Left lobe of liver (tissue), 2 donors: ENCODE measurements at places on chromosomes 1 and 21. TPM values are rescaled to one million over a fixed set of nuclear protein-coding genes. Genes with fewer than 3 reads are reported as not detected.

GRCh38 chr1:4797016-4797410, 142.6 kb downstream of the AJAP1 start:
- peak; percentile 15 for DNase-seq

DNA sequence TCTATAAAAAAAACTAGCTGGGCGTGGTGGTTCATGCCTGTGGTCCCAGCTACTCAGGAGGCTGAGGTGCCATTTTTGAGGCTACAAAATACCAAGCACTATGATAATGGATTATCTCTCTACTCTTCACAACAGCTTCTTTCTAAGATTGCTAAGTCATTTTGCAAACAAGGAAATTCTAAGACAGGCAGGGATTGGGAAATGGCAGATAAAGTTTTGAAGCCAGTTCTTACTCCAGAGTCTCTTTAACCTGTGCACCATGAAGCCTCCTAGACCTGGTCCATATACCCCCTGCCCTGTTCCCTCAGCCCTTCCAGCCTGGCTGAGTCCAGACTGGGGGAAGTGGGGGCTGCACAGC, 39.5 kb upstream of the DMBX1 start:
- no peak for DNase-seq

TARBP1 gene
- 7.8 TPM for total RNA-seq

KLHL20 gene
- 13.2 TPM for total RNA-seq

SEC16B gene
- total RNA-seq: 60.3 TPM

DNA sequence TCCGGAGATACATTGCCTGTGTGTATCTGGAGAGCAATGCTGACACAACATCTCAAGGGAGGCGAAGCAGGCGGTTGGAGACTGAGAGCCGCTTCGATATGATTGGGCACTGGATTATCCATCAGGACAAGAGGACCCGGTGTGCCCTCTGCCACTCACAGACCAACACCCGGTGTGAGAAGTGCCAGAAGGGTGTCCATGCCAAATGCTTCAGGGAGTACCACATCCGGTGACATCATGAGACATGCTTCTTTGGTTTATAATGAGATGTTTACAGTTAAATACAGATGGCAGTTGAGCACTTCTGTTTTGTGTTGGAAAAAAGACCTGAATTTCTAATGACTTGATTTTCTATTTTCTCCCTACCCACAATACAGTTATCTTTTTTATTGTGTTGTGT, 12.1 kb downstream of the PGBD2 start:
- DNase-seq: no peak

DNA sequence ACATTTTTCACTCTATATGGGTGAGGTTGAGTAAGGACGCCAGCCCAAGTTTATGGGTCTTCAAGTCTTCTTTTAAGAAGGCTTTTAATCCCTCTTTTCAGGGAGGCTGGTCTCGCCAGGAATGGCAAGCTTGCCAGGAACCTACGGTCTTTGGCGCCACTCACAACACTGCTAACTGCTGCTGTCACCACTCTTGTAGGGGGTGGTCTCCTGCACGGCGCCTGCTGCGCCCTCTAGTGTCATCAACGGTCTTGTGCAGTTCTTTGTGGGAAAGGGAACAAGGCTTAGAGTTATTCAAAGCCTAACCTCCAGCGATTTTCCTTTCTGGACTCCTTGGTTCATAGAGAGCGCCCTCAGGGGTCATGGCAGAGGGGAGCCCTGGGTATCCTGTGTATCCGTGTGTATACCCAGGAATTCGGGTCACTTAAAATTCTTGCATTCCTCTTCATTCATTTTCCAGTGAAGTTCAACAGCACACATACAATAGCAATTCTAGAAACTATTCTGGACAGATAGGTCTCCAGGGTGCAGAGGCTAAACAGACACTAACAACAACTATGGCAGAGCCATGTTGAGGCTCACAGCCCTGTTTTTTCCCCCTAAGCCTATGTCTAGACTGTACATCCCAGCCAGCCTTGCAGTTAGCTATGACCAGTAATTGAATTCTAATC, 392.8 kb upstream of the CAMK1G start:
- peak; percentile 58 for DNase-seq

DNA sequence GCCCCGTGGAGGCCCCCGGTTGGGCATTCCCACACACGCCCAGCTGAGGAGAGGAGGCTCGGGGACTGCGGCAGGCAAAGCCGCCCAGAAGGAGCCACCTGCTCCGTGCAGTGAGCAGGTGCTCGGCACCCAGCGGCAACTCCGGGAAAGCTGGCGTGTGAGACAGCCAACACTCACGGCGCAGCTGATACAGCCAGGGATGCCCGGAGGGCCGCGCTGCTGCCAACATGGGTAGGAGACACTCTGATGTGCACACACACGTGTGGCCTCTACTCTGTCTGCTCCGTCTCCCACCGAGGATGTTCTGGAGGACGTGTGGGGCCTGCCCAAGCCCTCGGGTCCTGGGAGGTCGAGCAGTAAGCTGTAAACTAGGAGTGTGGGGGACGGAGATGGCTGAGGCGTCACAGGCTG, 12.9 kb downstream of the MORN1 start:
- DNase-seq: no peak

GRCh38 chr1:82160036-82160435, 359.3 kb downstream of the ADGRL2 start:
- no peak for DNase-seq

KCND3 gene
- total RNA-seq: 24.7 TPM

GRCh38 chr21:15446223-15446622, 283.6 kb upstream of the USP25 start:
- DNase-seq: no peak

- no peak for DNase-seq
These were observed 92.0 kb downstream of the ACTL8 start for GRCh38 chr1:17847111-17847510.

ERG gene
- 4.0 TPM for total RNA-seq

DNA sequence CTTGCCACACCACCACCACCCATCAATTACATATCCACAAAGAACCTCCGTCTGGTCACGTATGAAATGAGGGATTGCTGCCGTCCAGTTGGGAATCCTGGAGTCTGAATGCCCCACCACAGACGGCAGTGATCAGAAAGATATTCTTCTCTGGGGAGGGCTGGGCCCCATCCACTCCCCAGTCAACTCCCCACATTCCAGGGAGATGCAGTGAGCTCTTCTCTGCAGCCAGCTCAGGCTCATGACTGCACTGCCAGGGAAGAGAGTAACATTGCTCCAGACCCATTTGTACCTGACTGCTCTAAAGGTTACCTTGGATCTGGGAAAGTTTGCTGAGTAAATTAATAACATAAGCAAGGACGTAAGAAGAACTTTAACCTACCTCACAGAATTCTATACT, 18.3 kb downstream of the DEGS1 start:
- DNase-seq: no peak

S100A3 gene
- not detected for total RNA-seq

- DNase-seq: peak; percentile 61
These were observed 23.9 kb upstream of the KCTD3 start for GRCh38 chr1:215543191-215543606.

DNA sequence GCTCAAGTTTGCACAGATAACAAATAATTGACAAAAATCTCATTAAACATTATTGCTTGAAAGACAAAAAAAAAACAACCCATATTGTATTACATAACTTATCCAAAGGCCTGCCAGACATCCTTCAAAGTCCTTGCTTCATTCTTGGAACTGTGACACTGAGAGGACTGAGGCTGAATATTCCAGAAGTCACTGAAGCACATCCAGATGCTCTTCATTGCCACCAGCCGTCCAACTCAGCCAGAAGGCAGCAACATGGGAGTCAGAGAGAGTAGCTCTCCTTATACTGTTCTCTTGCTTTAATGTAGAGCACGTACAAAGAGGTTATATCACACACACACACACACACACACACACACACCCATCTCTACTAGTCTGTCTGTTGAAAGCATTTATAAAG, 755.0 kb downstream of the LTN1 start:
- DNase-seq: no peak

GRCh38 chr1:38559446-38560165, 300.0 kb downstream of the RRAGC start:
- peak; percentile 49 for DNase-seq

CLDN17 gene
- not detected for total RNA-seq

REN gene
- 0.20 TPM for total RNA-seq

GRCh38 chr1:4062041-4062440, 162.0 kb upstream of the C1orf174 start:
- no peak for DNase-seq
